BJ (cell line): ENCODE measurements at places on chromosomes 1 and 21. TPM values are rescaled to one million over a fixed set of nuclear protein-coding genes. Genes with fewer than 3 reads are reported as not detected.

GRCh38 chr1:178541379-178541778, 28.5 kb downstream of the TEX35 start:
- DNase-seq = no peak

DNA sequence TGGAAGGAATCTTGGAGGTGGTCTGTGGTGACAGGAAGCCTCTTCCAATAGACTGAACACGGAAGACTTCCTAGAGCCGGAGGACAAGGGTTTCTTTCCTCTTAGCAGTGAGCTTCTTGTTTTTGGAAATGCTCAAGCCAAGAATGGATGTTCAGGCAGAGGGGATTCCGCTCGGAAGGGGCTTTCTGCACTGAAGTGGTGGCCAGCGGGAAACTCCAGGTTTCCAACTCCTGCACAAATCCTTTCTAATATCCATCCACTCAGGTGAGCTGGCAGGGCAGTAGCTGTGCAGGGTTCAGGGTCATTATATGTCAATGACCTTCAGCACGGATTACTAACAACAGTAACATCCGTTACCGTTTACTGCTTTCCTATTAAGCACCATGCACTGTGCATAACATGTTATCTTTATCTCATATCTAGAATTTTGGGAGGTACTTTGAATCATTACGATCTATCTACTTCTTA, 573 bp upstream of the CPT2 start:
- no peak for DNase-seq

- DNase-seq = no peak
Measured at GRCh38 chr1:228194921-228195812, 12.7 kb upstream of the OBSCN start.

DNA sequence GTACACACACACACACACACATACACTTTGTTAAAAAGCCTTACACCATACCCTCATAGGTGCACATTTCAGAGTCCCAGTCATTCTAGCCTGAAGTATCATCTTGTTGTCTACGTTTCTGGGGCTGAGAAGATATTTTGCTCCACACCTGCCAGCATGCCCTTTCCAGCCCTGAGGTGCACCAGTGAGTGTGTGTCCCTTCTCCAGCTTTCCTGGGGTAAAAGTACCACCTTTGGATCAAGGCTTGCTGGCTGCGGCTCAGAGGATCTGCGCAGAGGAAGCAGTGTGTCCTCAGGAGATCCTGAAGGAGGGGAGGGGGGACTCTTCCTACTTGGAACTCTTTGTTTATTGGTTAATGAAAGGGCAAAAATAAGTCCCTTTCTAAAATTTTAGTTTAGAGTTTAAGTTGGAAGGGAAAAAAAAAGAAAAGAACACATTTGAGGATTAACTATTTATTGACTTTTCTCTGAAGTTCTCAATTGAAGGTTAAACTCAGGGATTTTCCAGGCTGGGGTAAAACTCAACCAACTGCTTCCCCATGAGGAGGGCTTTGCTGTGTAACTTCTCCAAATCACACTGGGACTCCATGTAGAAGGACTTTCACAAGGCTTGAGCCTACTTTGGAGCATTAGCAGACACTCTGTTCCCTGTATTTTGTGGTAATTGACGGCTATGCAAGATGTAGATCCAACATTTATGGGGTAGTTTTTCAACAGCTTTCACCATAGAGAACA, 200.3 kb upstream of the SGIP1 start:
- DNase-seq = no peak

- no peak for DNase-seq
Measured at GRCh38 chr21:42684109-42684916, 30.9 kb downstream of the PDE9A start.

DNA sequence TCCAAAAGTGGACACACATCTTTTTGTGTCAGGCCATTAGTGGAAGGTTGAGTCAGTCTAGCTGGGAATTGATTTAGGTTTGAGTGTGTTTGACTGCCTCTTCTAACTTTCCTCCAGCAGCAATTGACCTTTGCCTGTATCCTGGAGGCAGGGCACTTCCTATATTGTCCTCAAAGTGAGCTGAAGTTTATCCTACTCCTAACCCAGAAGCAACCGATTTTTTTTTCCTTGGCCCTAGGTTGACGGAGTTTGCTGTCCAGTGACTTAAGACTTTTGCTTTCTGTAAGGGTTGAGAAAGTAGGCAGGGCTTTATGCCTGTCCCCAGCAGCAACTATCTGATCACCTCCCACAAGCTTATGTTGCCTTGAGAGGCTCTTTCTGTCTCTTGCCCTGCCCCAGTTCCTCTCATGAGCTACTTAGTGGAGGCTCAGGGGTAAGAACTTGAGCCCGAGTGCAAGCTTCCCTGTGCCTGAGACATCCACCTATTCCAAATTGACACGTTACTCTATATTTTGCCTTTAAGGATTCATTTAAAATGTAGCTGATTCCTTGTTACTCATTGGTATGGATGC, 30.9 kb downstream of the SLC35F3 start:
- no peak for DNase-seq

DNA sequence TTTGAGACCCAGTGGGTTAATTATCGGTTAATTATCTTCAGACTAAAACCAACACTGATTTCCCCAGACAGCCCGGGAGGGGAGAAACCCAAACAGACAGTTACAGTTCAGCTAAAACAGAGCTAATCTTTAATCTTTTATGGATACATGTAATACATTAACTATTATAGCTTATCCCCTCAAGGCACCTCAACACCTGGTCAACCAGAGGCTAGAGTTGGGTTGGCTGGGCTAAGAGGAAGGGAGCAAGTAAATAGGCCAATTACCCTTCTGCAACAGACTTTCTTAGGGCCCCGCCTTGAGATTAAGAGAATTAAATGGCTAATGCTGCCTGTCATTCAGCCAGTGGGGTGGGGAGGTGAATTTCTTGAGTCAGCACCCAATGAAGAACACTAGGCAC, 6.6 kb upstream of the MED18 start:
- no peak for DNase-seq

- no peak for DNase-seq
Measured at GRCh38 chr1:202154766-202155477, 5.5 kb downstream of the PTPN7 start.

GRCh38 chr1:205775015-205775716, at the start of gene RAB29:
Gene RAB29 (minus strand): TSS chr1:205775482. CDS start chr1:205774956, 526 bp downstream.
- DNase-seq = peak; percentile 44

DNA sequence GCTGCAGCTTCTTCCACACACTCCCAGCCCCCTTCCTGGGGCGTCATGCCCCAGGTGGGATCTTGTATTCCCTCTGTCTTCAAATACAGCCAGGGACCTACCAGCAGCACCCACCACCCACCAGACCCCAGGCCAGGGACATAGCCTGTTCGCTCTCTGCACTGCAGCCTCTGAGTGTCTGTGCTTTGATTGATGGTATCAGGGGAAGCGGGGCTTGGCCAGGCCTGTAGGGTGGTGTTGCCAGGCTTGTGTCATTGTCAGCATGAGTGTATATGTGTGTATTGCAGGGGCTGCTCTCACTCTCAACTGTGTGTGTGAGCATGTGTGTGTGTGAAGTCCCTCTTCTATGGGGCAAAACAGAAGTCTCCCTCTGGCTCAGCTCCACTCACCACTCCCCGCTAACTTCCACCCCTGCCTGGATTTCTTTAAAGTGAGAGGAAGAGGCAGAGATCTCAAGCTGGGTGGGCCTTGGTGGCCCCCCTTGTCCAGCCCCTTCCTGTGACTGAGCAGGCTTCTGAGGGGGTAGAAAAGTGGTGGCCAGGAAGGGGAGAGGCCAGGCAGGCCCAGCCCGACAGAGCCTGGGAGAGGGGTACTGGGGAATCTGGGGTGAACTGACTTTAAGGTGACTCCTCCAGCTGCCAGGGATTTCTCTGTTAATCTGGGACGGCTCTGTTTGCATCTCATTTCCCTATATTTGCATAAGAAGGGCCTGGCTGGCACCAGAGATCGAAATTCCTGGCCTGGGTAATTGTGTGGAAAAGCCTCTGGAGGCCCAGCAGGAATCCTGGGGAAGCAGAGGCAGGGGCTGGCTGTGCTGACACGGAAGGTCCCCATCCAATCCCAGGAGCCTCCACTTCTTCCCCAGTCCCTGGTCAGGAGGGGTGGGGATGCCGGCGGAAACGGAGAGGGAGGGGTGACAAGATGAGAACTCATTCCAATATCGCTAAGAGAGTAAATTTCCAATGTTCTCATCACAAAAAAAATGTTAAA, 18.6 kb upstream of the ADGRB2 start:
- DNase-seq = no peak

- DNase-seq = no peak
Measured at GRCh38 chr1:158058237-158058985, 65.0 kb downstream of the KIRREL1 start.

DNA sequence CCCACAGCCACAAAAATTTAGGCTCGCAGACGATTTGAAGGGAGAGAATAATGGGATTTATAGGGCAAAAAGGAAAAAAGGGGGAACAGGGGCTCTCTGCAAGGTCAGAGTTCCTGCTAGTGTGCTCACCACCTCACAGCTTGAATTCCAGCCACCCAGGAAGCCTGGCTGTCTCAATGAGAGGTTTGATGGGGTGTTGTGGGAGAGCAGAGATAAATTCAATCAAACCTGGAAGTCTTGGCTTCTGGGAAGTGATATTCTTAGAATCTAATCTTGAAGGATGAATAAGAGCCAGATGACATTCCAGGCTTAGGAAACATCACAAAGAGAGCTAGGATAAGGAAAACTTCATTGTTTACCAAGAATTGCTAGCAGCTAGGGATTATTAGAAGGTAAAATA, 47.4 kb upstream of the C21orf91 start:
- no peak for DNase-seq

- no peak for DNase-seq
Measured at GRCh38 chr21:34519016-34519415, 7.0 kb upstream of the KCNE1 start.

- no peak for DNase-seq
Measured at GRCh38 chr1:212053993-212054392, 18.4 kb downstream of the DTL start.

GRCh38 chr1:179197690-179198297, 31.7 kb downstream of the ABL2 start:
- no peak for DNase-seq

Gene KLHDC8A
- polyA plus RNA-seq = not detected in 2 replicates

Gene KCNE1
- 0.31 and 0.47 TPM in 2 replicates for polyA plus RNA-seq
